ENCODE measurements at places on chromosomes 11 and 22.

DNA sequence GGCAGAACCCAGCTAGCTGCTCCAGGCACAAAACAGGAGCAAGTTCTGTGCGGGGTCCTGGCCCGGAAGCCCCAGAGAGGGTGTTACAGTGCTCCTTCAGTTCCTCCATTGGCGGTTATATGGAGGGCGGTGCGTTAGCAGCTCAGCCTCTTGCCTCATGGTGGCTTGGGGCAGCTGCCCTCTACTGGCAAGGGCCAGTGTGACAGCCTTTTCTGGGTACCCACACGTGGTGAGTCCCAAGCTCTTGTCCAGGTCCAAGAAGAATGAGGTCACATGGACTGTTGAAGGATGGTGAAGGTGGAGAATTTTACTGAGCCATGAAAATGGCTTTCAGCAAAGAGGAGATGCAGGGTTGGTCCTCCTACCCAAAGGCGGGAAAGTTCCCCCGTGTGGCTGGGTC is 100.5 kb downstream of the WT1 start:
- DNase-seq, result no peak

DNA sequence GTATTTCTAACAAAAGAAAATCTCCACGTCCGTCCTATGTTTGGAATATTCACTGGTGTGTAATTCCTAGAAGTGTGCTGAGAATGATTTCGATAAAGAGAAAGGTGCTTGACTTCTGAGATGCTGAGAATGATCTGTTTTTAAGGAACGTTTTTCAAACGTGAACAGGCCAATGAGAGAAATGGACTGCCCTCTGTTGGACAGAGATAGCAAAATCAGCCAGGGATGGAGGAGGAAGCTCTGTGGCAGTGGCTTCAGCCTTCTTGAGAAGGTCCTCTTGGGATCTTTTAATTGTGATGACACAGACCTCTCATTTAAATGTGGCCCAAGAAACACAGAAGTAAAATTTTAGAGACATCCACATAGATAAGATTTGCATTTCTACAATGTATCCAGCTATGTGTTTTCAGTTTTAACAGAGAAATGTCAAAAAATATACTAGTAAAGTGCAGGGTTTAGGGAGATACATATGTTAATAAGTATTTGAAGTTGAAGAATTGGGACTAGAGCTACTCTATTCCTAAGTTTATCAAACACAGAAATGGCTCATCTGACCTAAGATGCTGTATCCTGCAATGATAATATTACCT is 84.0 kb upstream of the RCN1 start:
- DNase-seq, result peak; percentile 18

GRCh38 chr11:7321473-7322450 is 70.1 kb downstream of the SYT9 start:
- no peak for DNase-seq

DNA sequence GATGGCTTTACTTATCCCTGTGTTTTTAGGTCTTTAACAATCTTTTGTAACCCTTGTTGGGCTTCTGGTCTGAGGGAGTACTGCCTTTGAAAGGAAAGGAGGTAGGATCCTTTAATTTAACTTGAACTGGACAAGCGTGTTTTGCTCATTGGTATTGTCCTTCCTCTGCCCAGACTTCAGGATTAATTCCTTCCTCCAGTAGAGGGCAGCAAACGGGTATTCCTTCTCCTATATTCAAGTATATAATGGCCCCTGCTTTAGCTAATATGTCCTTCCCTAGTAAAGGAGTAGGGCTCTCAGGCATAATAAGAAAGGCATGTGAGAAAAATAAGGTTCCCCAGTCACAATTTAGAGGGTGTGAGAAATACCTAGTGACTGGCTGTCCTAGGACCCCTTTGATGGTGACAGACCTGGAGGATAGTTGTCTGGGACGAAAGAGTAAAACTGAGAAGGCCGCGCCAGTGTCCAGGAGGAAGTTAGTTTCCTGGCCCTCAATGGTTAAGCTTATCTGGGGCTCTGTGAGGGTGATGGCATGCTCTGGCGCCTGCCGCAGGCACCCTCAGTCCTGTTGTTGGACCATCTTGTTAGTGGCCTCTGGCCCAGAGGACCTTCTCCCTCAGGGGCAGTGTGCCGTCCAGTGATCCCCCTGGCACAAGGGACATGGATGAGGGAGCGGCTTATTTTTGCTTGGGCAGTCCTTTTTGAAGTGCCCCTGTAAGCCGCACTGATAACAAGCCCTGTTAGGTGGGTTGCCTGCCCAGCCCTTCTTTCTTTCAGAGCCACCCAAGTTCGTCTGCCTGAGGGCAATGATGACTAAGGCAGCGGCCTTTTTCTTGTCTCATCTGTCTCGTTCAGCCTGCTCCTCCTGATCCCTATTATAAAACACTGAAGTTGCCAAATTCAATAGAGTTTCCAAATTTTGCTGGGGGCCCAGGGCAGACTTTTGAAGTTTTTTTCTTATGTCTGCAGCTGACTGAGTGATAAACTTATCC is 51.8 kb downstream of the C11orf71 start:
- peak; percentile 46 for DNase-seq

GRCh38 chr11:2473361-2474058 is 28.7 kb downstream of the KCNQ1 start:
- DNase-seq, result no peak

GRCh38 chr11:14894657-14895598 is 2.9 kb upstream of the CYP2R1 start:
- no peak for DNase-seq

DNA sequence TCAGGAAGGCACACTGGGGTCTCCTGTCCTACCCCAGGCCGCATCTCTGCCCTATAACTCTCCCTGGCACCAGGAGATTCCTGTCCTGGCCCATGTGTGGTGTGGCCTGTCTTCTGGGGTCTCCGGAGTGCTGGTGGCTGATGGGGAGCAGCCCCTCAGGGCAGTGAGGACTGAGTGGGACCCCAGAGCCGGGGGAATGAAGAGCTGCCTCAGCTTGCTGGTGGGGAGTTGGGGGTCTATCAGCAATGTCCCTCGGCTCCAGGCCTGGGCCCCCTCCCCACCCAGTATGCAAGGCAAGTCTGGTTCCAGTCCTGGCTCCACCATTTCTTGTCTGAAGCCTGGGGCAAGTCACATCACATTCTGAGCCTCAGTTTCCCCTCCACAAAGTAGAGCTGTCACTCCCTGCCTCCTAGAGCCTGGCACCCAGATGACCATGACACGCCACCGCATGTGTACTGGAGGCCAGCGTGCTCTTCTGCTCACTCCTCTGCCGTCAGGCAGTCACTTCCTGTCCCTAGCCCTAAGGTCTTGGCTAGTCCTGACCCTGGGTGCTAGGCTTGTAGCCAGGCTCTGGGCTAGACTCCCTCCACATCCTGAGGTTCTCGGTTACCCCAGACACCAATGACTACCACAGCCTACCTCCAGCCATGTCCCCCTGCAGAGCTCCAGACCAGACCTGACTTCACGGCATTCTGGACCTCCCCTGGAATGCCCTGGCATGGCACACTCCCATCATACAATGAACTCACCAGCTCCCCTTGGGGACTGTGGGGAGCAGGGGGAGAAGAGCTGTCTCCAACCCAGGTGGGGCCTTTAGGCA is 12.8 kb downstream of the ARAP1 start:
- no peak for DNase-seq

DNA sequence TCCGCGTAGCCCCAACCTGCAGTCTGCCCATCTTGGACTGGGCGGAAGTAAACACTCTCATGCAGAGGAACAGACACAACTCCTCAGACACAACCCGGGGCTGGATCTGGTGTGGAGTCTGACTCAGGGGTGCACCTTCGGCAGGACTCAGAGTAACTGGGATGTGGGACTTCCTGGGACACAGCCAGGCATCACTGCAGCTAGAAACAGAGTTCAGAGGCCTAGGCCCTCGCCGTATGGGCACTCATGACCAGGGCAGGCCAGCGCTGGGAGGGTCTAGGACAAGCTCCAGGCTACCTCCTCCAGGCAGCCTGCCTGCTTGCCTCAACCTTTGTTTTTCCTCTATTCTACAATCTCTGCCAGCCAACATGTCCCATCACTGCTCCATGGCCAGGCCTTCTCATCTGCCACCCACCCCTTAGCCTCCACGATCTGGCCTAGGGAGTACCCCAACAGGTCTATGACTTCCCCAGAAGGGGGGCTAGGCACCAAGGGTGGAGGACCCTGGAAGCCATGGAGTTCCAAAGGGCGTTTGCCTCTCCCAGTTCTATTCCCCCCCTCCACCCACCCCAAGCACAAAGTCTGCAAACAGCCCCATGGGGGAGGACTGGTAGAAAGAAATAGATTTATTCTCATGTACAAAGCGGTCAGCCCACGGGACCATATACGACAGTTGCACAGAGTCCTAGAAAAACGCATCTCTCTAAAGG is 98.5 kb downstream of the PDE2A start:
- DNase-seq, result no peak

DNA sequence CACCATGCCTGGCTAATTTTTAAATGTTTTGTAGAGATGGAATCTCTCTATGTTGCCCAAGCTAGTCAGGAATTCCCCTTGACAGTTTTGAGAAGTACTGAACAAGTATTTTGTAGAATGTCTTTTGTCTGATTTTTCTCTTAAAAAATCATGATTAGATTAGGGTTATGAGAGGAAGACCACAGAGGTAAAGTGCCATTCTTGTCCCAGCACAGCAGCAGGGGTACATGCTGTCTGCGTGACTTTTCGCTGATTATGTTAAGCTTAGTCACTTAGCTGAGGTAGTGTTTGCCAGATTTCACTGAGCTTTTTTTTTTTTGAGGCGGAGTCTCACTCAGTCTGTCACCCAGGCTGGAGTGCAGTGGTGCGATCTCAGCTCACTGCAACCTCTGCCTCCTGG is 13.6 kb upstream of the NUP160 start:
- DNase-seq, result no peak

DNA sequence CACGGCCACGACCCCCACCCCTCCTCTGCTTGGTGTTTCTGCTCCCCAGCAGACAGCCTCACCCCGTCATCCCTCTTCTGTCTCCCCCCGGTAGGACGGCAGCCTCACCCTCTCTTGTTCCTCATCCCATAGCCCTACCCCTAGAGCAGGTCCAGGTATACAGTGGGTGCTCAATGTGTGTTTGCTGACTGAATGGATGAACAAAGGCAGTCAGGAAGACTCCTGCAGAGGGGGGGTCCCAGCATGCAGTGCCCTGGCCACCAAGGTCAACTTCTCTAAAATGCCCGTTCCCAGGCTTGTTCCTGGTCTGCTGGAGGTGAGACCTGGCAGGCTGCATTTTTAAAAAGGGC is 34.7 kb upstream of the FADD start:
- no peak for DNase-seq

DNA sequence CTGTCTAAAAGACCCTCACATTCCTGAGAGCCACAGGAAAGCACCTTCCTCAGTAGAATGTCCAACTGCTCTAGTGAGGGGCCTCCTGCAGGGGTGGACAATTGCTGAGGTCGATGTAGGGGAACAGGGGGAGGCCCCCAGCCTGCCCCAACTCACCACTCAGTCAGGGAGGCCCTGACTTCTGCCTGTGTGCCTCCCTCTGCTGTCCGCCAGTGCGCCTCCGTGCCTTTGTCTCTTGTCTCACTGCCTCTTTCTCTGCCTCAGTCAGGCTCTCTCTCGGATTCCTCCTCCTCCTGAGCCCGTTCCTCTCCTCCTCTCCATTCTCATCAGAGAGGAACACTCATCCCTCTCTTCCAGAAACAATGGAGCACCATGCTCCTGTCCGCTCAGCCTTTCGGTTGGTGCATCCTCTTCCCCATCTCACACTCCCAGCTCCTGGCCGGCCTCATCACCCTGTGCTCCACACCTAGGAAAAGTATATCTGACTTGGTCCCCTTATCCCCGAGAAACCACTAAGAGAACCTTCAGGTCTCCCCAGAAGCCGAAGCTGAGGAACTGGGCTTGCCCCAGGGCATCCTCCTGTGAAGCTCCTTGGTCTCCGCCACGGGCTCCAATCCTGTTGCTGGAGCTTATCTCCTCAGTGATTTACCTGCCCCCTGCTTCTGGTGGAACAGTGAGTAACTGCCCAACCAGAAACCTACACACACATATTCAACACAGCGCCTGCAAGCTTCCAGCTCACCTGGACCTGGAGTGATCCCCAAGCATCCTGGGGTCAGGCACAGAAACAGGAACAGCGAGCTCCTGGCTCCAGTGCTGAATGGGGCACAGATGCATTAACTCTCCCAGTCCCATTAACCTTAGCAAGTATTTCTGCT is 2.3 kb downstream of the B3GAT1 start:
- DNase-seq, result no peak

GRCh38 chr11:11568651-11569229 is 53.1 kb downstream of the GALNT18 start:
- no peak for DNase-seq

DNA sequence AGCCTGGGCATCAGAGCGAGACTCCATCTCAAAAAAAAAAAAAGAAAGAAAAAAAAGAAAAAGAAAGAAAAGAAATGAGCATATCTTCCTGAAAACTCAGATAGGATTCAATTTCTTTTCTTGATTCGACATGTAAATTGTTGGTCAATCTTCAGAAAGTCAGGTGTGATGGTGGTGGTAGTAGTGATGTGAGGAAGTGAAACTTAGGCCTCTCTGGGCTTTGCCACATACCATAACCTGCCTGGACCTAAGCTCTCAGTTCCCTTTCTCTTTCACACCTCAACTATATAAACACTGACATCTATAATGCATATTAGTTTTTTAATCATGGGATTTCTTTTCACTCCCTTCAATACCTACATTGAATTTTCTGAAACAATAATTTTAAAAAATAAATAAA is 98.0 kb upstream of the TBCEL start:
- DNase-seq, result no peak

DNA sequence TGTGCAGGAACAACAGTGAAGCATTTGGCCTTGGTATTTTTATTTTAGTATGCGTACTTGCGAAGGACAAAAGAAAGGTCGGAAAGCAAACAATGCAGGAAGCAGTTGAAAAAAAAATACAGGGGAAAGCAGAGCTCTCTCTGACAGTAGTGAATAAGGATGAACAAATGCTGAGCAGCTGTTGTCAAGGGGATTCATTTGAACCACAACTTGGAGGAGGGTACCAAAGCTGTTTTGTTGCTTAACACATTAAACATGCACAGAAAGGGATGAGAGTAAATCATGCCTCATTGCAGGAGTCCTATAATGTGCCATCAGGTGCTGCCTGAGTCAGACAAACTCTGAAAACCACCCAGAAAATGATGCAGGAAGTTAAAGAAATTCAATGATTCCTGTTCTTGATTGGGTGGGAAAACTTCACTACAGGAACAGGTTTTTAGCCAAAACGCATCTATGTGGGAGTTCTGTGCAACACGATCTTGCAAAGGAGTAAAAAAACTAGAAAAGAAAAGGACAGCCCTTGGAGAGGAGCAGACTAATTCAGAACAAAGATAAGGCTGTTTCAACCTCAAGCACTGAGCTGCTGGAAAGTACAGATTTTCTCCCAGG is 2113.5 kb downstream of the LRRC4C start:
- no peak for DNase-seq

DNA sequence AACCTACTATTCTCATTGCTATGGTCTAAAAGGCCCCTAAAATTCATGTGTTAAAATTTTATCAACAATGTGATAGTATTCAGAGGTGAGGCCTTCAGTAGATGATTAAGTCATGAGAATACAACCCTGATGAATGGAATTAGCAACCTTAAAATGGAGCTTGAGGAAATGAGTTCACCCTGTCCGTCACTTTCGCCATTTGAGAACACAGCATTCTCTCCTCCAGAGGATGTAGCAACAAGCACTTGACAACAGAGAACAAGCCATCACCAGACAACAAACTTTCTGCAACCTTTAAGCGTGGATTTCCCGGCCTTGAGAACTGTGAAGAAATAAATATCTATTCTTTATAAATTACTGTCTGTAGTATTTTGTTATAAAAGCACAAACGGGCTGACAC is 197.0 kb downstream of the SBF2 start:
- DNase-seq, result no peak

GRCh38 chr11:86537541-86538222 is 134.7 kb downstream of the ME3 start:
- no peak for DNase-seq

GRCh38 chr22:47031628-47031915 is 269.1 kb downstream of the TBC1D22A start:
- DNase-seq, result no peak

Data from WERI-Rb-1 (cell line).